A673 (cell line): ENCODE measurements at places on chromosomes 7 and 10. TPM values are rescaled to one million over a fixed set of nuclear protein-coding genes. Genes with fewer than 3 reads are reported as not detected.

GDF10 gene
- 0.45 and 0.52 TPM in 2 replicates for total RNA-seq

SKIDA1 gene
- total RNA-seq: 4.4 and 4.9 TPM in 2 replicates

CARD11 gene
- 1.6 and 1.8 TPM in 2 replicates for total RNA-seq

SSC4D gene
- 1.2 and 1.8 TPM in 2 replicates for total RNA-seq

VSTM2A gene
- total RNA-seq: not detected in 2 replicates

HMX3 gene
- total RNA-seq: 0.26 TPM in 1 of 2 replicates, not detected in the other

SFRP5 gene
- total RNA-seq: not detected in 2 replicates

TMEM229A gene
- 22.2 and 24.6 TPM in 2 replicates for total RNA-seq

SLC26A5 gene
- not detected in 2 replicates for total RNA-seq

COL13A1 gene
- total RNA-seq: 2.0 and 3.0 TPM in 2 replicates

GRCh38 chr10:71451754-71452153 lies 55.0 kb downstream of the CDH23 start:
- H3K36me3 ChIP-seq: no peaks in the 10 kb centered on the region
- H3K27ac ChIP-seq: no peak overlapping the region
- H3K4me1 ChIP-seq: no peaks in the 10 kb centered on the region
- DNase-seq: no peak
- H3K4me3 ChIP-seq: no peak overlapping the region

DNA sequence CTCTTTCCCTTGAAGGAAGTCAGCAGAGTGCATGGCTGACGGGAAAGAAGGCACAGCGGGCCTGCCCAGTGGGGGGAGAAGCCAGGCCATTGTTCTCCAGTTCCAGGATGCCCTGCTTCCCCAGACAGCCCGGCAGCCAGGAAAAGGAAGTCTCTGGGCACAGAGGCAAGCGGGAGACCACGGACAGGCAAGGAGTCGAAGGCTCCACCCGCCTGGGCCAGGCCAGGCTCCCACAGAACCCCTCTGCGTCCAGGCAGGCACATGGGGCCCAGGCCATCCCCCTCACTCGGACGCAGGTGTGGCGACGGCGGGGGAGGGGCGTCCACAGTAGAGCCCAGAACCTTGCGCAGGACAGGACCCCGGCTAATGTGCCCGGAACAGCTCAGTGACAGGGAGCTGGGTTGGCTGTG lies 8.7 kb downstream of the GPR146 start:
- H3K27me3 ChIP-seq: no peaks in the 10 kb centered on the region
- H3K27ac ChIP-seq: peak overlapping the region; percentile 57
- no peak overlapping the region for H3K4me3 ChIP-seq
- H3K36me3 ChIP-seq: no peaks in the 10 kb centered on the region
- peak; percentile 23 for DNase-seq

DNA sequence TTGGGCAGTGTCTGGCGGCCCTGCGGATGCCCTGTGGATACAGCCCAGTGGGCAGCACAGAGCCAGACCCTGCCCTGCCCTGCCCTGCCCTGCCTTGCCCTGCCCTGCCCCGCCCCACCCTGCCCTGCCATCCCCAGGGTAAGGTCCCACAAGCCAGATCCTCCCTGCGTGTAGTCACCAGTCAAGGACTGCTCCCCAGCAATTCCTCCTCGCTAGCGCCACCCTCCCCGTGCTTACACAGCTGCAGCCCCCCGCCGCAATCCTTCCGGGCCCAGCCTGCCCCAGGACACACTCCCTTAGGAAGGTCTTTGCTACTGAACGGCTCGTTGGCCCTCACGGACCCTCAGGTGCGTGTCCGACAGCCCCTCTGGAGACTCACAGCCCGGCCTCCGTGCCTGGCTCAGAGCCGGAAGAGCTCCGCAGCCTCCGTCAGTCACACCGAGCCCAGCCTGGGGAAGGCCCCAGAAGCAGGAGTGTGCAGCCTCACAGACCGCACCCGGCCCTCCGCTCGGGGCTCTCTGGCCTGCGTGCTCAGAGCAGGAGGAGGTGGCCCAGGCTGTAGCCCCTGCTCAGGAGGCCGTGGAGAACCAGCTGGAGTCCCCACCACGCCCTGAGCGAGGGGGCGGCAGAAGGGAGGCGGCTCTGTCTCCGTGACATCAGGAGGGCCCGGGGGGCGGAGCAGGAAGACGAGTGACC lies 68.3 kb downstream of the PWWP2B start:
- no peaks in the 10 kb centered on the region for H3K27me3 ChIP-seq
- H3K4me1 ChIP-seq: peaks cover 16% of the 10 kb centered on the region
- DNase-seq: no peak
- H3K27ac ChIP-seq: no peak overlapping the region
- H3K36me3 ChIP-seq: no peaks in the 10 kb centered on the region

GRCh38 chr10:35770817-35771355 lies 128.8 kb upstream of the FZD8 start:
- no peaks in the 10 kb centered on the region for H3K4me1 ChIP-seq
- no peak overlapping the region for H3K4me3 ChIP-seq
- no peaks in the 10 kb centered on the region for H3K36me3 ChIP-seq
- no peaks in the 10 kb centered on the region for H3K27me3 ChIP-seq

- H3K36me3 ChIP-seq: no peaks in the 10 kb centered on the region
- no peak for DNase-seq
- H3K27me3 ChIP-seq: no peaks in the 10 kb centered on the region
- no peak overlapping the region for H3K27ac ChIP-seq
Observed at GRCh38 chr10:69848454-69848853, 46.7 kb downstream of the COL13A1 start.

- peaks cover 5% of the 10 kb centered on the region for H3K36me3 ChIP-seq
- no peak overlapping the region for H3K27ac ChIP-seq
- peak; percentile 31 for DNase-seq
- H3K4me3 ChIP-seq: no peak overlapping the region
- no peaks in the 10 kb centered on the region for H3K27me3 ChIP-seq
Observed at GRCh38 chr7:67019562-67020390, 23.1 kb downstream of the TYW1 start.

GRCh38 chr10:34236931-34237330 lies 578.2 kb downstream of the PARD3 start:
- no peaks in the 10 kb centered on the region for H3K36me3 ChIP-seq
- H3K4me3 ChIP-seq: no peak overlapping the region
- no peak overlapping the region for H3K27ac ChIP-seq
- DNase-seq: no peak

GRCh38 chr7:29140873-29141468 lies 5.4 kb downstream of the CPVL start:
- no peak overlapping the region for H3K4me3 ChIP-seq
- peak; percentile 47 for DNase-seq
- H3K36me3 ChIP-seq: no peaks in the 10 kb centered on the region
- no peaks in the 10 kb centered on the region for H3K27me3 ChIP-seq
- H3K27ac ChIP-seq: peak overlapping the region; percentile 19
- H3K4me1 ChIP-seq: peaks cover 33% of the 10 kb centered on the region

GRCh38 chr7:35700865-35701264 lies 5.9 kb upstream of the HERPUD2 start:
- no peak for DNase-seq
- no peak overlapping the region for H3K27ac ChIP-seq

GRCh38 chr7:156842740-156843140 lies 50.2 kb downstream of the LMBR1 start:
- DNase-seq: no peak
- H3K36me3 ChIP-seq: no peaks in the 10 kb centered on the region
- no peak overlapping the region for H3K4me3 ChIP-seq
